AG09309 (cell line): ENCODE measurements at places on chromosomes 7 and 10.

GRCh38 chr10:78952686-78953085, 116.1 kb upstream of the ZMIZ1 start:
- DNase-seq, result peak; percentile 91

DNA sequence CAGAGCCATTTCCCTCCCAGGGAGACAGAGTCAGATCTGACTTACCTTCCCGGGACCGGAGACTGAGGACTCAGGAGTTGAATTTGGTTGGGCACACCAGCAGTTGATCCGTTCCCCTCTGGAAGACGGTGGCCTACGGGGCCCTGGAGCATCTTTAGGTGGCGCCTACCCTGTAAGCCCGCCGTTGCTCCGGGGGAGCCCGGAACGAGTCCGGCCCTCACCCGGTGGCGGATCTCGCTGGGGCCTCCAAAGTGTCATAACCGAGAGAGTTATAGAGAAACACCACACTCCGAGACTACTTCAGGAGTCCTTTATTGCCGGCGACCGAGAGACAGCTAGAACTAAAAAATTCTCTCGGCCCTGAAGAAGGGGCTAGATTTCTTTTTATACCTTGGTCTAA, 182.8 kb upstream of the MBL2 start:
- DNase-seq, result no peak

DNA sequence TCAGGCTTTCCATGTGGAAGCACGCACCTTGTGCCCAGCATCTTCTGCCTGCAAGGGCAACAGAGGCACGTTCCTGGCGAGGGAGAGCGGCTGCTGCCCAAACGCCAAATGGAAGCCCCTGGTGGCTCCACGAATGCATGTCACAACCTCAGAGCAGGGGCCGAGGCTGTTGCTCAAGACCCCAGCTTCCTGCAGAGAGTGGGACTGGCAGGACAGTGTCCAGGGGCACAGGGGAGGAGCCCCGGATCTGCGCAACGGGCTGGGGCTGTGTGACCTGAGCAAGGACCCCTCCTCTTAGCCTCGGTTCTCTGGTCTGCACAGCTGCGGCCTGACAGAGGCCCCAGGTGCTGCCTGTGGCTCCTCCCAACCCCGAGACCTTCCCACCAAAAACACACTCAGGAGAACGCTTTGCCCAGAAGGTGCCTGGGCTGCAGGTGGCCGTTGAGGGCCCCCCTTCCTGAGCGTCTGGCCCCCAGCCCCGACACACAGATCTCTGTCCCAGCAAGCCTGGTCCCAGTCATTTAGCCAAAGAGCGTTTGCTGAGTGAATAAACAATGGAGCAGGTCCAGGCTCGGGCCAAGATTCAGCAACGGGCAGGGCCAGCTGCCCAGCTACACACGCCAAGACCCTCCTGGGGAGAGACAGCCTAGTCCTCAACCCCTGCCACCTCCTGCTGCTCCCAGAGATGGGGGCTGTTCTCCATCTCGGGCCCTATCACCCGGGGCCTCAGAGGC, 1.2 kb downstream of the MICALL2 start:
- DNase-seq, result no peak

- no peak for DNase-seq
Measured at GRCh38 chr7:19754521-19755116, 18.8 kb downstream of the TMEM196 start.

DNA sequence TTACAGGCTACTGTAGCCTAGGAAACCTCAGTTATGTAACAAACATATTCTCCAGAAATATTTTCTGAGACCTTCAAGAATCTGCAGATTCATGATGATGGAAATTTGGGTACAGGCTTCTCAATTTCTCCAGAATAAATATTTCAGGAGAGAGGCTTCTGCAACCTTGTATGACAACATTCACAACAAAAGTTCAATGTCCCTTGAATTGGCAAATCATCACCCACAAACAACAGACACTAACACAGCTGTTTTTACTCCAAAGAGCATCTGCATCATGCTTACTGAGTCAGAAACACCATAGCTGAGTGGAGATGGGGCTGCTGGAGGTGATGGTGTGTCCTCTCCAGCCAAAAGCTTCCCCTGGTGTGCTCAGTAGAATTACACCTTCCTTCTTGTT, 9.3 kb upstream of the COBL start:
- no peak for DNase-seq

DNA sequence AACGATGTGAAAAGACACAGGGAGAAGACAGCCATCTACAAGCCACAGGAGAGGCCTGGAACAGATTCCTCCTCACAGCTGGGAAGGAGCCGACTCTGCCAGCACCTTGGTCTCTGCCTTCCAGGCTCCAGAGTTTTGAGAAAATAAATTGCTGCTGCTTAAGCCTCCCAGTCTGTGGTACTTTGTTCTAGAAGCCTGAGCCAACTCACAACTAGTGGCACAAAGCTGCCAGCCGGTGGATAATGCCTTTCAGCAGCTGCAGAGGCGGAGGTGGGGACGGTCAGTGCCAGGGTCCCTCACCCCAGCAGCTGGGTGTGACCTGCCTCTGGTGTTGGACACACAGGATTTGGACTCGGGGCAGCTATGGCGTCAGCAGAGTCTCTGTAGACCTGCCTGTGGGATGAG, 255.4 kb upstream of the PITRM1 start:
- DNase-seq, result no peak

GRCh38 chr7:135929249-135929648, 47.9 kb downstream of the MTPN start:
- DNase-seq, result no peak

- no peak for DNase-seq
Measured at GRCh38 chr10:77867124-77867719, 59.3 kb downstream of the DLG5 start.

GRCh38 chr7:158353606-158354570, 233.7 kb downstream of the PTPRN2 start:
- DNase-seq, result no peak

GRCh38 chr7:5005066-5005465, 40.6 kb upstream of the RBAK start:
- DNase-seq, result no peak

GRCh38 chr7:107432261-107432660, 37.6 kb upstream of the GPR22 start:
- DNase-seq, result no peak

DNA sequence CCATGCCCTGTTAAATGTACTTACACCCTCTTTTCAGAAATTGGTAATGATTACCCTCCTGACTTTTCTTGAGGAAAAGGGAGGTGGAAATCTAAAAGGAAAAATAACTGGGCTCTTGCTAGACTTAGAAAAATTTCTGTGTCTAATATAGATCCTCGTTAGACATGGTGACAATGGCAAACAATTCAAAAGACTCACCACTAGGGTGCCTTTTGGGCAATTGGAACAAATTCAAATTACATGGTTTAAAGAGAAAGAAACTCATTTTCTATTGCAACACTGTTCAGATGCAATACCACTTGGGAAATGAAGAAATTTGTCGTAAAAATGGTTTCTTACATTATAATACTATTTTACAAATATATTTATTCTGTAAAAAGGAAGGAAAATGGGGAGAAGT, 950.1 kb downstream of the GRM8 start:
- DNase-seq, result no peak

- DNase-seq, result peak; percentile 62
Measured at GRCh38 chr10:76962851-76963250, 674.8 kb downstream of the KCNMA1 start.

DNA sequence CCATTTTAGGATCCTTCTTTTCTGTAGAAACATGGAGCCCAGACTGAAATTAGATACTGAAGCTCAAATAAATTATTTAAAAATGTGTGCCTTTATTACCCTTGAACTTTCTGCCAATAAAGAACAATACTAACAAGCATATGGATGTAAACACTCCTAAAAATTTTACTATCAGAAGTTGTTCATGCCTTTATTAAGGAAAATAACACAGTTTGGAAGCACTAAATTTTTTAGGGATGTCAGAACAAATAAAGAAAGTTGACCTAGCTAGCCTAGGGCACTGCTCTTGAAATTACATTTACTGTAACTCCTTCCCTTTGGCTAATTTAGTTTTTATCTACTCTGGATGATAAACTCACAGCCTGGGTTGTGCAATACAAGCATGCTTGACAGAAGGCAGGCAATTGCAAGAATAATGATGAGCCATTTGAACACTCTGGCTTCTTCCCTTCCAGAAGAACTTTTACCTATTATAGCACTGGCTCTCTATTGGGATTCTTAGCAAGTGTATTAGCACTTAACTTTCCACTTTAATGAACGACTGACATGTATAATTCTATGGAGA, 351.7 kb upstream of the C7orf33 start:
- no peak for DNase-seq
